Ovary (tissue), 10 donors: ENCODE measurements at places on chromosomes 16 and 17. TPM values are rescaled to one million over a fixed set of nuclear protein-coding genes. Genes with fewer than 3 reads are reported as not detected.

DNA sequence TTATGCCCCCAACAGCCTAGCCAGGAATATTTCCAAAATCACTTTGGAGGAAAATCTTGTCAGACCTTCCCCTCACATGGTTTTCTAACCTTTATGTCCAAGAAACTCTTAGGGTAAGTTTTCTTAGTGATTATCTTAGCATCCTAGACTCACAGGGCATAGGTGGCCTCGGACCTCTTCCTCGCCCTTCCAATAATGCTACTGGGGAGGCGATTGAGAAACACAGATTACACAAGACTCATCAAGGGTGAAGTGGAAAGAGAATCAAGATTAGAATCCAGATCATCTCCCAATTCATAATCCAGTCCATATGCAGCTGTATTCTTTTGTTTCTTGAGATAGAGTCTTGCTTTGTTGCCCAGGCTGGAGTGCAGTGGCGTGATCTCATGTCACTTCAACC is 358.4 kb upstream of the CDH5 start:
- H3K27ac ChIP-seq = no peak overlapping the region
- no peak for DNase-seq
- H3K27me3 ChIP-seq = no peaks in the 10 kb centered on the region
- no peak overlapping the region for H3K4me3 ChIP-seq
- H3K4me1 ChIP-seq = no peaks in the 10 kb centered on the region
- H3K36me3 ChIP-seq = no peaks in the 10 kb centered on the region

DNA sequence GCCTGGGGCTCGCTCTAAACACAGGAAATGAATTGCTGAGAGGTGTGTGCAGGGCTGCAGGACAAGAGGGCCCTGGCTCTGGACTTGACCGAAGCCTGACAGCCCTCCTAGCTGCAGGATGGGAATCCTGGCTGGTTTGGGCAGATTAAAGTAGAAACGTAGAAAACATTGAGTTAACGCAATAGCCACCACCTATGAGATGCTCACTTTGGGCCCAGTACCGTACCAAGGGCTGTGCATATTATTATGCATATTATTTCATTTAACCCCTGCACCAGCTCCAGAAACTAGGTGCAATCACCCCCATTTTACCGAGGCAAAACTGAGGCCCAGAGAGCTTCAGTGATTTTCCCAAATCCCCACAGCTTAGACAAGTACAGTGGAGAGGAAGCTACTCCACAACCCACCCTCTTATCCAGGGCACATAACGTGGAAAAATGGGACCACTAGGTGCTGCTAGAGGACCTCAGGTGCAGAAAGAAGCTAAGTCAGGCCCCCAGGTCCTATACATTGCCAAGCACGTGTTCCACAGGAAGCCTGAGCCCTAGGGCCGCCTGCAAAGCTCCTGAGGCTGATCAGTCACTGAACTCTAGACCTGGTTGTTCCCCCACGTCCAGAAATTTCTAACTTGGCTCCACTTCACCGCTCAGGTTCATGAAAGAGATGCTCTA is 79.2 kb downstream of the MYH11 start:
- no peaks in the 10 kb centered on the region for H3K36me3 ChIP-seq
- H3K27me3 ChIP-seq = no peaks in the 10 kb centered on the region
- no peaks in the 10 kb centered on the region for H3K4me1 ChIP-seq
- no peak overlapping the region for H3K27ac ChIP-seq

- H3K4me1 ChIP-seq = no peaks in the 10 kb centered on the region
- H3K36me3 ChIP-seq = no peaks in the 10 kb centered on the region
- H3K27ac ChIP-seq = no peak overlapping the region
Measured at GRCh38 chr17:7183433-7184090, 4.4 kb upstream of the ASGR1 start.

DNA sequence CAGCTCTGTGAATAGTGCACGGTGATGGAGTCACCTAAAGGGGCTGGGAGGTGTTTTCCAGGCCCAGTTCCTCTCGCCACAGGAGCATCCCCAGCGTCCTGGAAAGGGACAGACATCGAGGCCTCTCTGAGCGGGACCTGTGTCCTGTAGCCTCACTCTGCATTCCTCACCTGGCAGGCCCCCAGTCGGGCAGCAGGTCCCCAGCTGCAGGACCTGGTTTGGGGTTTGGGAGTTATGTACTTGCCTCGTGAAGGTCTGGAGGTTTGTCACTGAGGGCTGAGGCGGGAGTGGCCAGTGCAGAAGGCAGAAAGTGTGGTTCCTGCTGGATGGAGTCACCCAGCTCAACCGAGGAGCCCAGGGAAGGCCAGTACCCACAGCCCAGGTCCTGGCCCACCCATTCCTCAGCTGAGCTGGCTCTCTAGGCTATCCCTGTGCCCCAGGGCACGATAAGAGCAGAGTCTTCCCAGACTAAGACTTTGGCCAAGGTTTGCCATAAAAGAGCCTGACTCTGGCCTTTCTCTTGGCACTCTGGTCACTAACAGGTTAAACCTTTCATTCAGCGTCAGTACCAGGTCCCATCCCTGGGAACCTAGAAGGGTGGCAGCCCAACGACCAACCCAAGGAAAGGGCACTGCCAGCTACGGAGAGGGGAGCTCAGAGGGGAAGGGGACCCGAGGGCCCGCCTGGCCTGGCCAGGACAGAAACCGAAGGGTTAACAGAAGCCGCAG is 24.4 kb downstream of the TBX4 start:
- no peaks in the 10 kb centered on the region for H3K36me3 ChIP-seq
- H3K27ac ChIP-seq = no peak overlapping the region
- H3K27me3 ChIP-seq = no peaks in the 10 kb centered on the region
- DNase-seq = no peak
- H3K4me1 ChIP-seq = no peaks in the 10 kb centered on the region
- H3K4me3 ChIP-seq = no peak overlapping the region

The ST6GALNAC2 gene
- 4.9 TPM for total RNA-seq

The TEX14 gene
- total RNA-seq = 0.13 TPM
